ENCODE measurements at places on chromosomes 4 and X.

- no peak for DNase-seq
Measured at GRCh38 chr4:74441744-74442143, 3.2 kb upstream of the AREG start.

DNA sequence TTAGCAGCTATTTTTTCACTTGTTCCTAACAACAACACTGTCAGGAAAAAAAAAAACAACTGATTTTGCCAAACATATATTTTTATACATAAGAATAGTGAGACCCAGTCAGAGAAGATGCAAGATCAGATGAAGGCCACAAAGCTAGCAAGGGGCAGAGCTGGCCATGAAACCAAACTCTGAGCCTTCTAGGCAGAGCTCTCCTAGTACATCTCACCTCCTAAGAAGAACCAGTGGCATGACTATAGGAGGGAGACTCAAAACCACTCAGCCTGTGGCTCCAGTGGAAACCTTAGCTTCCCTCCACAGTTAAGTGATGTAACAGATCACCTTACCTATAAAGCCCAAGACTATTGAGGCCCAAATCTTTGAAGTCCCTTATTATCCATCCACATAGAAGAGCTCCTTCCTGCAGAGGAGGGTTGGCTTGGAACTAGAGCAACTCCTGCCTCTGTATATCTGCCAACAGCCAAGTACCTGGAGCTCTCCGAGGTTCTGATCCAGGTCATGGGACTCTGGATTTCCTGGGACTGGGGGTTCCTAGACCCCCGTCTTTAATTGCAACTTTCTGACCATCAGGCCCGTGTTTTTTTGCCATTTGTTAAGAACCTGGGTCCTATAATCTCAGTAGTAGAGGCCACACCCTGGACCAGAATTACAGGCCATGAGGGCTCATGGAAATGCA is 136.5 kb downstream of the SH3KBP1 start:
- no peak for DNase-seq

DNA sequence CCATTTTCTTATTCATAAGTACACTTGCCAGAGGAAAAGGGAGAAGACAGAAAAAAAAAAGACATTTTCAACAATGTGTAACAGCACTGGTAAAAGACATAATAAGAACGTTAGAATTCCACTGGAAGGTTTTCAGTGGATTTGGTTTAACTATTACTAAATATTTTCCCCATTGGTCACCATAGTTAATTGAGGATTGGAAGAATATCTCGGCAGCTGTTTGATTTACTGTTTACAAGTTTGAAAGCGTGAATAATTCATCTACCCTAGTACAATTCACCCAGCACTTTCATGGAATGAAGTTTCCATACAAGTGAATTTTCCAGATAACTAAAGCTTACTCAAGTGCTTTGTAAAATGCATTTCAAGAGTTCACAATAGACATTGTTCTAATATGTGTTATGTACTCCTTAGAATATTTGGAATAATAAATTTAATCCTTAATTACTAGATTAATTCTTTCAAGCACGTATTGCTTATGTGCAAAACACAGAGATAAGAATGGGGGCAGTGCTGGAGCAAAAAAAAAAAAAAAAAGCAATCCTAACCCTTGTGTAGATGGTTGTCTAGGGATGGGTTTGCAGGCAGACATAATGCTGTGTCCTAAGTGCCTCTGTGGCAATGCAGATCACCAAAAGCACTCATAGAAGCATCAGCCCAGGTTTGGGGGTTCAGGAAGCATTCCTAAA is 57.1 kb downstream of the ENPEP start:
- no peak for DNase-seq

- no peak for DNase-seq
Measured at GRCh38 chr4:4763822-4764557, 95.5 kb upstream of the MSX1 start.

GRCh38 chr4:57220172-57220571 is 110.0 kb upstream of the IGFBP7 start:
- DNase-seq, result no peak

GRCh38 chr4:151583157-151583914 is 174.4 kb downstream of the FHIP1A start:
- DNase-seq, result no peak

DNA sequence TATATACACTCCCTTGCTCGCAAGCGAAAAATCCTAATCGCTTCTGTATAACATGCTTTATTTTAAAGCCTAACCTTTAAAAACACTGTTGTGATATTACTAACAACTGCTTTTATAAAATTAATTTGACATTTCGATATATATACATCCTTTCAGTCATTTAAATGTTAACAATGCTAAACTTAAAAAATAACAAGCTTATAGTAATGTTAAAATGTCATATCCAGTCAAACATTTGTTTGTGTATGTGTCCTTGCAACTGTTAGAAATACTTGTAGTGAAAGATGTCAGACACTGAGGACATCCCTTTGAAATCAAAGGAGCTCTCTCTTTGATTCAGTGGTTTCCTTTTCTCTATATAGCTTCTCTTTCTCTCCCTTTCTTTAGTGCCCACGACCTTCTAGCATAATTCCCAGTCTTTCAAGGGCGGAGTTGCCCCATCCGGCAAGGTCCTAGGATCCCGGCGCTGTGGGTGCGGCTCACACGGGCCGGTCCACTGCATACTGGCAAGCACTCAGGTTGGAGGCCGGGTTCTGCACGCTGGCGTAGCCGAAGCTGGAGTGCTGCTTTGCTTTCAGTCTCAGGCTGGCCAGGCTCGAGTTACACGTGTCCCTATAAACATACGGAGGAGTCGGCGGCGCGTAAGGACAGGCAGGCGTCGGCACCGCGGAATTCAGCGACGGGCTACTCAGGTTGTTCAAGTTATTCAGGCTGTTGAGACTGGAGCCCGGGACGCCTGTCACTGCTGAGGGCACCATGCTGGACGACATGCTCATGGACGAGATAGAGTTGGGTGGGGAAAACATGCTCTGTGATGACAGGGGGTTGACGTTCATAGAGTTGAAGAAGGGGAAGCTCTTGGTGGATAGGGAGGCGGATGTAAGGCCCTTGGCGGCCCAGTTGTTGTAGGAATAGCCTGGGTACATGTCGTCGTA is 5.0 kb downstream of the PITX2 start:
- DNase-seq, result no peak

- DNase-seq, result no peak
Measured at GRCh38 chr4:153107246-153107645, 97.0 kb upstream of the TRIM2 start.

- no peak for DNase-seq
Measured at GRCh38 chr4:67809502-67809901, 55.3 kb upstream of the GNRHR start.

- no peak for DNase-seq
Measured at GRCh38 chr4:71240094-71240493, 98.7 kb upstream of the SLC4A4 start.

DNA sequence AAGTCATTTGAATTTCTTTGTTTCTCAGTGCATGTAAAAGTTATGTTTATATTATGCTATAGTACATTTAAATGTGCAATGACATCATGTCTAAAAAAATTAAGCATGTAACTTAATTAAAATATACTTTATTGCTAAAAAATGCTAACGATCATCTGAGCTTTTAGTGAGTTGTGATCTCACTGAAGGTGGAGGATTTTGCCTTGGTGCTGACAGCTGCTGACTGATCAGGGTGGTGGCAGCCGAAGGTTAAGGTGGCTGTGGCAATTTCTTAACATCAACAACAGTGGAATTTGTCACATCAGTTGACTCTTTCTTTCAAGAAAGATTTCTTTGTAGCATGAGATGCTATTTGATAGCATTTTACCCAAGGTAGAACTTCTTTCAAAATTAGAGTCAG is 6.6 kb downstream of the ANAPC4 start:
- DNase-seq, result no peak

DNA sequence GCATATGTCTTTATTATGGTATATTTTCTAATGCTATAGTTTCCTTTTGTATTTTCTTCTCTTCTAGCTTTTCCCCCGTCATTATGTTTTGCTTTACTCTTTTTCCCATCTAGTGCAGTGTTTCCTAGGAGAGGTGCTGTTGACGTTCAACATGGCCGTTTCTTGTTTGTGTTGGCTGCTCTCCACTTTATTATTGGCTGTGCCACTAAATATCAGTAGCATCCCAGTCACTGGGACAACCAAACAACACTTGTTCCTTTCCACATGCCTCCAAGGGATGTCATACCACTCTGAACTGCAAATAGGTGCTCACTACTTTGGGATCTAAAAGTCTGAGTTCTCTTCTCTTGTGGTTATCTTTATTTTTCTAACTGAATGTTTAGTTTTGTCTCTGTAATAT is 26.5 kb downstream of the GBA3 start:
- DNase-seq, result no peak

DNA sequence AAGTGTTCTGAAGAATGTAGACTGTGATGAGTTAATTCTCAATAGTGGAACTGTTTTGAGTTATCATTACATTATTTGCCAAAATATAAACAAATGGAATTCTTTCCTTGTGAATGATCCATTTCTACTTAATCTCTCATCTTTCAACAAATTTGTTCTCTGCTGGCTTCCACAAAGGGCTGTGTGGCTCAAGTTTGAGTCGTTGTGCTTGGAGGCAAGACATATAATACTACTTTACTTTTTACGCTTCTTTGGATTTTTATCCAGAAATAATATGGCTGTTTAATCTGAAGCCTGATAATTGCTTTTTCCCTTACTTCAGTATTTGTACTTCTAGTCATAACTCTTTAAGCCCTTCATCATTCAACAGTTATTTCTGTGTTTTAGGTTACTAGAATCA is 169.5 kb downstream of the ARHGAP10 start:
- no peak for DNase-seq

GRCh38 chr4:54185044-54185780 is 43.9 kb upstream of the PDGFRA start:
- no peak for DNase-seq

GRCh38 chr4:12692815-12693214 is 791.3 kb downstream of the RAB28 start:
- no peak for DNase-seq

DNA sequence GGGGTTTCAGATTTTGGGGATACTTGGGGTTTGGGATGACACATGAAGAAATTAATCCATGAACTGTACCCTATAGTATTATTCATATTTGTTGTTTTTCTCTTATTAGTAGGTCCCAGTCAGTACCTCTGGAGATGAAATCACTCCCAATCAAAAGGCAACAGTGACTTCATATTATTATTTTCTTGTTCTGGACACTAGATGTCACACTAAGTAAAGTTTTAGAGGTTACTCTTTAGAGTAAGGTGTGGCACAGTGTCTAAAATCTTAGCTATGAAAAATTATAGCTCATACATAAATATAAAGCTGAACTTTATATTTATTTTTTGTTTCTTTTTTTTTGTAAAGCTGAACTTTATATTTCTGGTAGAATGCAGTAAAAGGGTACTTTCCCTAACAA is 35.1 kb downstream of the FAM114A1 start:
- DNase-seq, result no peak

- no peak for DNase-seq
Measured at GRCh38 chr4:169201222-169202144, 69.3 kb downstream of the SH3RF1 start.

DNA sequence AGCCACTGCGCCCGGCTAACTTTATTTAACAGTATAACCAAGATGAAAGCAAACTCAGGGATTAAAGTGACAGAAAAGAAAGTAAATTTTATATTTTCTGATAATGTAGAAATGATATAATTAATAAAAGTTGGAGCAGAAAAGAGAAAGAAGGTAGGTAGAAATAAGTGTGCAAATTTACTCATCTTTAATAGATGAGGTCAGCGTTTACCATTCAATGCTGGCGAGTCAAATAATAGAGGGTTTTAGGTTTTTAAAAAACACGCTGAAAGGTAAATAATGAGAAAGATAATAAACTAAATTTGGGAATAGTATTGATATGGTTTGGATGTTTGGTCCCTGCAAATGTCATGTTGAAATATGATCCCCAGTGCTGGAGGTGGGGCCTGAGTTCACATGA is 13.6 kb downstream of the CDKN2AIP start:
- DNase-seq, result no peak

- DNase-seq, result no peak
Measured at GRCh38 chrX:31136144-31136611, 64.3 kb upstream of the FTHL17 start.

- DNase-seq, result no peak
Measured at GRCh38 chr4:171889681-171890080, 76.5 kb downstream of the GALNTL6 start.

GRCh38 chr4:167359711-167360110 is 125.4 kb upstream of the SPOCK3 start:
- DNase-seq, result no peak

- no peak for DNase-seq
Measured at GRCh38 chr4:83010111-83010521, 507 bp downstream of the LIN54 start.

DNA sequence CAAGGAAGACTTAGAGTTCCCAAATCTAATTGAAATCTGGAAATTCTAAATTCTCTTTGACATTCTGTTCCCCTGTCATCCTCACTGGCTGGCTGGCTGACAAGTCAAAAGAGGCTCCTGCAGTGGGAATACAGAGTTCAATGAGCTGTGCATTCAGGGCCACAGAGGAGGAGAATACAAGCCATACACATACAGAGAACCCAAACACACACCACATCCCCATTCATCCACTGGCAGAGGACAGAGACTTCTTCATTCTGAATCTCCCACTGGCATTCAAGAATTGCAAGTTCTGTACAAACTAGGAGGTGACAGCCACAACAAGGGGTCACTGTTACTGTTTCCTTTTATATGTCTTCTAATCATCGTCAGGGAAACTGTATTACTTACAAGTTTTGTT is 49.7 kb downstream of the SAT1 start:
- no peak for DNase-seq

DNA sequence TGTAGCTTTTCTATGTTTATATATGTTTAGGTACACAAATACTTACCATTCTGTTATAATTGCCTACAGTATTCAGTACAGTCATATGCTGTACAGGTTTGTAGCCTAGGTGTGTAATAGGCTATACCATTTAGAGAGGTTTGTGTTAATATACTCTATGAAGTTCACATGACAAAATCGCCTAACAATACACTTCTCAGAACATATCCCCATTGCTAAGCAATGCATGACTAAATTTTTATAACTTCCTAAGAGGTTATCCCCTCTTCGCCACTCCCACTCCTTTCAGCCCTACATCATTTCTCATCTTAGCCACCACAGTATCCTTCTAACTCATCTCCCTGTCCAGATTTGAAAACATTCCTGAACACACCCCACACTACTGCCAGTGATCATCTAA is 83.7 kb upstream of the ZCCHC13 start:
- no peak for DNase-seq

GRCh38 chr4:85061974-85062373 is 95.5 kb upstream of the WDFY3 start:
- no peak for DNase-seq

DNA sequence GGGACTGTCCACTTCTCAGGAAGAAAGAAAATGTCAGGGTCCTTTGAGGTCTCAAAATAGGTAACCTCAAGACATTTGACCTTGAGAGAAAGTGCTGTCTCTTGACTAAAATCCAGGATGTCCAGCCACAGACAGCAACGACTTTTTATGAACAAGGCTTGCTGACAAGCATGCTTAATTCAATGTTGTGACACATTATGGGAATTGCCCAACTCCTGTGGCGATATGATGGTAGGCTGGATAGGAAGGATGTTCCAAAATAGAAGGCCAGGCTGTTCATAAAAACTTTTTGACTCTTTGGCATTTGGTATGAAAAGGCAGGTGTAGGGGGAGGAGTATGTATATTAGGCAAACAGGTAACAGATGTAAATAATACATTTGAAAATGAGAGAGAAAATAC is 50.8 kb upstream of the EDNRA start:
- DNase-seq, result no peak

Measured in activated naive CD4-positive, alpha-beta T cell treated with Interleukin-2 at 50 U/mL for 16 hours (primary cell).